ENCODE measurements at places on chromosomes 4 and X. TPM values are rescaled to one million over a fixed set of nuclear protein-coding genes. Genes with fewer than 3 reads are reported as not detected.

RADX gene
- 30.3 TPM for total RNA-seq

RPL36A gene
- 270 TPM for total RNA-seq

- no peak for DNase-seq
These were observed 735.4 kb downstream of the FSTL5 start for GRCh38 chr4:161428180-161428965.

GRCh38 chrX:24375600-24376131 is 15.2 kb downstream of the SUPT20HL1 start:
- DNase-seq, result no peak

DNA sequence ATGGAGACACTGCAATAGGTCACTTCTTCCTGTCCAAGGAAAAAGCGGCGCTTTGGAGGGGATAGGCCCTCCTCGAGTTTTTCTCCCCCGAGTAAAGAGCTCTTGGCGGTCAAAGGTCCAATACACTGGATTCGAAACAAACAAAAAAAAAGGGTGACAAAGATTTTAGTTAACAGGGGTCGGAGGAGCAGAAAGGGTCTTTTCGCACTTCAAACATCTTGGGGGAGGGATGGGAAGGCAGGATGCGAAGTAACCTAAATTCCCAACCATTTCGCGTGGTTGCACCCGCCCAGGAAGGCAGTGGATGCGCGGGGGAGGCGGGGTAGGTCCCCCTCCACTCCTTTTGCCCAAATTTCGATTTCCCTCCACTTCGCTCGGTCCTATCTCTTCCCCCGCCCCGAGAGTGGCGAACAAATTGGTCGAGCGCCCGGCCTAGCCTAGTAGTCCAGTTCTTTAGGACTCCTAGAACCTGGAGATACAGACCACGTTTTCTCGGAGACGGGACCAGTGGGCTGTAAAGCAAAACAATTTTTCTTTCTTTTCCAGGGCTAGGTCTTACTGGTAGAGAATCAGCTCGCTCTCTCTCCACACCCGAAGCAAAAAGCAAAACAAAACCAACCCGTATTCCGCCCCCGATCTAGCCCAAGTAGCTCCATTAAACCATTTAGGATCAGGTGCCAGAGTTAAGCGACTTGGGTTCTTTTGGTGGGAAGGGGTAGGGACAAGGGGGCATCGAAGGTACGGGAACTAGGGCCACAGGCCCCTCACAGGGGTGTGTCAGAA is 2.0 kb upstream of the STAG2 start:
- no peak for DNase-seq

GRCh38 chr4:15926486-15926885 is 12.1 kb downstream of the FGFBP1 start:
- no peak for DNase-seq

Data from T-helper 17 cell (primary cell).